ENCODE measurements at places on chromosomes 1 and 21.

DNA sequence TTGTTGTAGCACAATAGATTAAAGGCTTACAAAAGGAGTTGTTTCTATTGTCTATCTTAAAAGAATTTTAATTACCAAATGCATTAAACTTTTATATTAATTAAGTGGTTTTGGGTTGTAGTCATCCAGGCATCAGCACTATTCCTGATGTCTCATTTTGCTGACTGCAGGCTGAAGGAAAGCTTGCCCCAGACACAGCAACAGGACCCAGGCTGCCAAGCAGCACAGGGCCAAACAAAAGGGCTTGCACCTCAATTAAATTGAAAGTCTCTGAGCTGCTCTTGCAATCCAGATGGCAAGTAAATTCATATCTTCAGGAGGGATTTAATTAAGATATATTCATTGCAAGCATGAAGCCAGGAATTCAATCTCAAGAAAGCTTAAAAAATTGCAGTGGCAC lies 80.7 kb upstream of the CHODL start:
- DNase-seq, result no peak

DNA sequence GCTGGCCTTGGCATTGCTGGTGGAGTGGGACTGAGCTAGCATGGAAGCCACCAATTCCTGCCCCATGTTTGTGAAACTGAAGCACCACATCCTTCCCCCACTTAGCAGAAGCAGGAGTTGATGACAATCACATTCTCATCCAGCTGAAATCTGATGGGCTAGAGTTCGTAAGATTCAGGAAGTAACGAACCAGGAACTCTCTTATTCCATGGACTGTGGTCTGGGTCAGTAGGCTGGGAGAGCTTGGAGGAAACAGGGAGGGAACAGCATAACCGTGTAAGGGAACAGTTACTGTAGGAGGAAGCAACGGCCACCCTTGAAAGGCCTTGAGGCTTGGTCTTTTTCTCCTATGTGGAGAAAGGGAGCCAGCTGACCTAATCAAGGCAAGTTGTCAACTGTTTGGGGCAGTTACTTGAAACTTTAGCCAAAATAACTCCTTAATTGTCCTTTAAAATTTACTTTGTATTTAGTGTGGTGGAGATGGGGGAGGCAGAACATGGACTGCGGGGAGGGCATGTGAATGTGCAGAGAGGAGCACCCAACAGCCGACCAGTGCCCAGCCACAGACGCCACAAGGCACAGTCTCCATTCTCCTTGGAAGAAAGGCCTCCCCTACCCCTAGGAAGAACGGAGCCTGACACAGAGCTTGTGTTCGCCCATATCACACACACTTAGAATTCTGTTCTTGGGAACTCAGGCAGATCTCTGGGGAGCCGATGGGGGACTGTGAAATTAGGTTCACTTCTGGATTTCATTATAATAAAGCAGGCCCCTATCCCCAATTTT lies 2.0 kb upstream of the COQ8A start:
- DNase-seq, result no peak

GRCh38 chr1:187977298-187977697 lies 1148.5 kb downstream of the PLA2G4A start:
- DNase-seq, result no peak

GRCh38 chr21:36813052-36813451 lies 114.1 kb downstream of the SIM2 start:
- DNase-seq, result no peak

DNA sequence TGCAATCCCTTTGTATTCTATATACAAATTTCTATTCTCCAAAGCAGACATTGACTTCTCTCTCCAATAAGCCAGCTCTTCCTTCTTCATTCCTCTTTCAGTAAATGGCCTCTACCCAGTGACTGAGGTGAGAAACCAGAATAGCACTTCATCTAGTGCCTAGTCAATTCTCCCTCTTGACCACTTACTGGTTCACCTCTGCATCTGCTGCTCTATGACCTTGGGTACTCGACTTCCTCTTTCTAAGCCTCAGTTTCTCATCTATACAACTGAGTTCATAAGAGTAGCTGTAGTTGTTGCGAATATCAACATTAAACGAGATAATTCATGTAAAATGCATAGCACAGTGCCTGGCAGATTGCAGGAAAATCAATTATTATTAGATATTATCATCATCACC lies 12.4 kb downstream of the LYST start:
- no peak for DNase-seq

DNA sequence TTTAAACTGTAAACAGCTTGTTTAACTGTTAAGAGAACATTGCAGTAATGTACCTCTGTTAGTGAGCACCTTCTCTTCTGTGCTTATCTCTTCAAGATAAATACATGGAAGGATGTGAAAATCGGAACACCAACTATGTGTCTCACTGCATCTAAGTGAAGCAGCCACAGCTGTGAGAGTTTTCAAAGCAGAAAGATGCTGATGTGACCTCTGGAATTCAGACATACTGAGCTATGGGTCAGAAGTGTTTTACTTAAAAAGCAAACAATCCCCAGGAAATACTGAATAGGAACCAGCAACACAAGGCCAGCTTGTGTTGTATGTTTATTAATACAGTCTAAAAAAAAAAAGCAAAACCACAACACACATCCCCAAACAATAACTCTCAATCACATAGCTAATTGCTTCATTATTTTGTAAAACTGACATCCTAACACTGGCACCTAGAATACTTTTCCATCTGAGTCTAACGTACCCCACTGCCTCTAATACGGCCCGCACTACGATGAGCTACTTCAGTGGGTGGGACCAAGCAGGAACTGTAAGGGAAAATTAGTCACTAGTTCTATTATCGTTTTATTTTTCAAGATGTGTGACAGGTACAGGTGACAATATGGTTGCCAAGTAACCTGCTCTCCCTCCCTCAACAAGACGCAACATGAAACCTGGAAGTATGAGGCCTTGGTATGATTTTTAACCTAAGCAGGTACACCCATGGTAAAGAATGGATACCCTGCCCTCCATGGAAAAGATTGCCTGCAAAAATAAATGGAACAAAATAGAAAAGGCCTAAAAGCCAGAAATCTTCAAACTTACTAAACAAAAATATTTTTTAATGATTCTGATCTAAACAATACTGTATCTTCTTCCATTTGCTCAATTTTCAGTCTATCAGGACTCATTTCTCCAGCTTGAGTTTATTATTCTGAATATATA lies 13.9 kb downstream of the ERRFI1 start:
- no peak for DNase-seq

DNA sequence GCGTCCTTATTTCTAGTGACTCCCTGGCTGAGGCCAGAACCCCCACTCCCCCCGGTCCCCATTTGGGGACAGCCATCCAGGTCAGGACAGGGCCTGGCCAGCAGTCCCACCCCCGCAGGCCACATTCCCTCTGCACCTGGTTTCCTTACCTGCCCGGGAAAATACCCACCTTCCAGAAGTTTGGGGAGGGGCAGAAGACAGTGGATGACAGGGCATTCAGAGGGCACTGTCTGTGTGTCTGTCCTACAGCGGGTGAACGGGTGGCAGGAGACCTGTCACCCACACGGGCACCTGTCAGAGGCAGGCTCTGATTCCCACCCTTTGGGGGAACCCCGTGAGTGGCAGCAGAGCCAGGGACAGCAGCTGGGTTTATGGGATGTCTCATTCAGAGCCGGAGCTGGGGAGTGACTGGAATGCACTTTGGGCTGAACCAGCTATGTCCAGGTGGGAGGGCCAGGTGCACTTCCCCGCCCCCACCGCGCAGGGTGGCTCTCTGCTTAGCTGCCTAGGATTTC lies 2.0 kb downstream of the ARHGEF16 start:
- DNase-seq, result no peak
